ENCODE measurements at places on chromosomes 5 and 9.

- DNase-seq: no peak
Observed at GRCh38 chr5:94784536-94785505, 166.4 kb downstream of the SLF1 start.

- DNase-seq: no peak
Observed at GRCh38 chr9:114613087-114613486, 2.0 kb downstream of the TMEM268 start.

DNA sequence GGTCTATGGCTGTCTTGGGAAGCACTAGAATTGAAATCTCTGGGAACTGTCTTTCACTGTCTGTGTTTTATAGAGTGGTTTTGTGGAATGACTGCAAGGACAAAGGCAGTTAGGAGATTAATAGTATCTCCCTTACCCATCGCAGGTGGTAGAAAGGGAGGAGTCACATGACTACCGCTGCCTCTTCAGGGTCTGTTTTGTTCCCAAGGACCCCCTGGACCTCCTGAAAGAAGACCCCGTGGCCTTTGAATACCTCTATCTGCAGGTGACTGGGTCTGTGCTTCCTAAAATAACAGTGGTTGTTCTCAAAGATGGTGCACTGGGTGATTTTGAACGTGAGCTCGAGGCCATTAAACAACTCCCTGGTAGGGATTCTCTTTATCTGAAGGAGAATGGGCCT, 22.8 kb upstream of the TRMT10B start:
- DNase-seq: no peak

DNA sequence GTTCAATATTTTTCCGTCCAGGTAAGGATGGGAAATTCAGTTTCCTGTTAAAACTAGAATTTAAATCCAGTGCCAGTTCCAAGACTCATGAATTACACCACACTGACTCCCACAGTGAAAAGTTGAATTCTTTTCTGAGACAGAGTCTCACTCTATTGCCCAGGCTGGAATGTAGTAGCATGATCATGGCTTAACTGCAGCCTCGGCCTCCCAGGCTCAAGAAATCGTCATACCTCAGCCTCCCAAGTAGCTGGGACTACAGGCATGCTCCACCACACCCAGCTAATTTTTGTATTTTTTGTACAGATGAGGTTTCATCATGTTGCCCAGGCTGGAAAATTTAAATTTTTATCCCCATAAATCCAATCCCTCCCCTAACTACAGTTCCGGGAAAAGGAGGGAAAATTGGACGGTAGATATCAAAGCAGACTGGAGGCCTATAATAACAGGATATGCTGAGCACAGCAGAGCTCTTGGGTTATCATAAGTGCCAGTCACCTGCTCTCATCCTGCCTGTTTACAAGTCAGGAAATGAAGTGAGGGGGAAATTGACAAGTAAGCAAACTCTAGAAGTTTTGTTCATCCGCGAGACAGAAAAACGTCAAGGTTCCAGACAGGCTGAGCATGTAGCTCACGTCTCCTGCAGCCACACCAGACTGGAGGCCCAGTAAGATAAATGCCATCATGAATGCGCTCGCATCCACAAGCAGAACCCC, 105.7 kb downstream of the UGCG start:
- DNase-seq: peak; percentile 54

- no peak for DNase-seq
Observed at GRCh38 chr5:30100929-30101328, 1092.6 kb upstream of the CDH6 start.

DNA sequence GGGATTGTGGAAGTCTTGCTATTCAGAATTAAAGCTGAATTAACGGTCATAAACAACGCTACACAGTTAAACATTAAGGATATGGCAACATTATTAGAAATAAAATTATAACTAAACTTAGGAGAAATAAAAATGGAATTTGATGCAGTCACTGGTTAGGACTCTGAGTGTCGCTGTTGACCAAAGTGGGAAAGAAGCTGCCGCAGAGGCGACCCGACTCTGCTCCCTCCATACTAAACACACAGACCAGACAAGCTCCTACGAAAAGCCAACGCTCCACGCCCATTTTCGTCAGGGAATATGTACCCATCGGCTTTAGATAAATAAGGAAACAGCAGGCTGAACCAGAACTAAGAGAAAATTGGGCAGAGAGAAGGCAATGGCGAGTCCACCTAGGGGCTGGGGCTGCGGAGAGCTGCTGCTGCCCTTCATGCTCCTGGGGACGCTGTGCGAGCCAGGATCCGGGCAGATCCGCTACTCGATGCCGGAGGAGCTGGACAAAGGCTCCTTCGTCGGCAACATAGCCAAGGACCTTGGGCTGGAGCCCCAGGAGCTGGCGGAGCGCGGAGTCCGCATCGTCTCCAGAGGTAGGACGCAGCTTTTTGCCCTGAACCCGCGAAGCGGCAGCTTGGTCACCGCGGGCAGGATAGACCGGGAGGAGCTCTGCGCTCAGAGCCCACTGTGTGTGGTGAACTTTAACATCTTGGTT, at the start of gene PCDHGA5:
TSS of gene PCDHGA5 (plus strand) at position 211 of the 709 bp plus-strand sequence. CDS start at position 380, 169 bp downstream.
- DNase-seq: no peak

GRCh38 chr5:54379590-54379989, 69.2 kb upstream of the ARL15 start:
- DNase-seq: no peak

DNA sequence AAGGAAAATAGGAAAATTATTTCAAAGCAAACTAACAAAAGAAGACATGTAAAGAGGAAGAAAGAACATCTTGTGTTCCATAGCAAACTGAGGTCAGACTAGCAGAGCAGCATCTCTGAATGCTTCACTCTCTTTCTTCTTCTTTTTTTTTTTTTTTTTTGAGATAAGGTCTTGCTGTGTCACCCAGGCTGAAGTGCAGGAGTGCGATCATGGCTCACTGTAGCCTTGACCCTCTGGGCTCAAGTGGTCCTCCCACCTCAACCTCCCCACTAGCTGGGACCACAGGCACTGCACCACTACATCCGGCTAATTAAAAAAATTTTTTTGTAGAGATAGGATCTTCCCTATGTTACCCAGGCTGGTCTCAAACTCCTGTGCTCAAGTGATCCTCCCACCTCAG, 36.6 kb downstream of the MELK start:
- DNase-seq: no peak

GRCh38 chr5:165859251-165859650, 2353.8 kb downstream of the MAT2B start:
- DNase-seq: no peak
